ENCODE measurements at places on chromosomes 1 and 21.

- H3K36me3 ChIP-seq: no peaks in the 10 kb centered on the region
- no peaks in the 10 kb centered on the region for H3K4me1 ChIP-seq
Observed at GRCh38 chr1:93734999-93735398, 53.4 kb upstream of the BCAR3 start.

DNA sequence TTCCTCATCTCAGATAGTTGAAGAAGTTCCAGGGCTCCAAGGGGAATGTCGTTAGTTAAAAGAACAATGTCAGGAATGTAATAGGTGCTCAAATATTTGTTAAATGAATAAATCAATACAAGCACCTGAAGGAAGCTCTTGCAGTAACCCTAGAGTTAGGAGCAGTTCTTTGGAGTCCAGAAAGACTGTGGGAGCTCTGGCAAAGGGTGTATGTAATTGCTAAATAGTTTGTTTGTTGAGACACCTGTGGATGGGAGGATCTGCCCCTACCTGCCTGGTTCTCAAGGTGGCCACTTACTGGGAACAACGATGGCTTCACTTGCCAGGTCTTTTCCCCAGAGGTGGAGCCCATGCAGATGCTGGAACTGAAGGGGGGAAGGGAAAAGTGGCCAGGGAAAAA is 27.5 kb upstream of the JUN start:
- peaks cover 3% of the 10 kb centered on the region for H3K4me1 ChIP-seq
- no peaks in the 10 kb centered on the region for H3K27me3 ChIP-seq
- no peak for DNase-seq

DNA sequence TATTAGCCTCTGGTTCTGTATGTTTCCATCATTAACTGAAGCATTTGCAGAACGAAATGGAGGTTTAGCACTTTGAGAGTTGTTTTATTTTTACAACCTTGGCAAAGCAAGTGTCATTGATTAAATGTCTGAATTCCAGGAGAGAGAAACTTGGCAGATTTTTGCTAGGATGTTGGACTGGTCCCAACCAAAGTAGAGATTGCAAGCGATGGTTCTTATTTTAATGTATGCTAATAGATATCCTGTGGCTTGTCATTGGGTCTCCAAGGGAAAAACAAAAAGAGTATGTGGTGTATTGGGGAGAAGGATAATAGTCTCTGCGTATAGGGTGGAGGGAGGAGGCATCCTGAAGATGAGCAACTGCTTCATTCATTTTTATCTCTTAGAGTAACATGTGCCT is 457.2 kb upstream of the RUNX1 start:
- peaks cover 8% of the 10 kb centered on the region for H3K4me1 ChIP-seq
- DNase-seq: no peak
- H3K27me3 ChIP-seq: no peaks in the 10 kb centered on the region
- no peak overlapping the region for H3K4me3 ChIP-seq
- H3K27ac ChIP-seq: no peak overlapping the region

DNA sequence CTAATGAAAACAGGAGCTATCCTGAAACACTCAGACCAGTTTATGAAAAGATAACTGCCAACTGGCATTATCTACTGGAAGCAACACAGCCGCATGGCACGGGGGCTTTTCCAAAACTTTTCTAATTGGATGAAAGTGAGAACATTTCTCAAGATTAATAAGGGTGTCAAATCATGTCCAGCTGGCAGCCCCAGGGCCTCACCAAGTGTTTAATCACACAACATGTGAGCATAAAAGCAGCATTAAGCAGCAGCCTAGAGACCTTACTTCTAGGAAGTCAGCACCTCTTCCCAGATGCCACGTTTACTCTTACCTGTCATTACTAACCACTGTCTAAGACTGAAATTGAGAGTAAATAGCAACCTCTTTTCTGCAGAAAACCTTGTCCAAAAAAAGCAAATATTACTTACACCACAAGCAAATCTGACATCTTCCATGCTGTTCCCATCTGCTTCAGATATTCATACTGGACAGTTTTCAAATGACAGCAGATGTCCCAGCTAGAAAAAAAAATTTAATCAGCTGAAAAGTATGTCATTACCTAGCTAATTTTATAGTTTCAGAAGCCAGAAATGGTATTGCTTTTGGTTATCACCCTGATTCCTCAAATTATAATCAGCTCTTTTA is 341.5 kb upstream of the ZP4 start:
- H3K27me3 ChIP-seq: no peaks in the 10 kb centered on the region
- no peaks in the 10 kb centered on the region for H3K36me3 ChIP-seq
- no peaks in the 10 kb centered on the region for H3K4me1 ChIP-seq

- DNase-seq: no peak
- H3K4me3 ChIP-seq: no peak overlapping the region
- no peaks in the 10 kb centered on the region for H3K27me3 ChIP-seq
- no peaks in the 10 kb centered on the region for H3K36me3 ChIP-seq
- H3K27ac ChIP-seq: no peak overlapping the region
- H3K4me1 ChIP-seq: peaks cover 5% of the 10 kb centered on the region
Observed at GRCh38 chr21:31913182-31913608, 40.4 kb downstream of the HUNK start.
